ENCODE measurements at places on chromosomes 2 and 18.

- no peak for DNase-seq
These were observed 81.4 kb downstream of the MYCN start for GRCh38 chr2:16021611-16022363.

- no peak for DNase-seq
These were observed 329.3 kb downstream of the C1D start for GRCh38 chr2:67733517-67733916.

DNA sequence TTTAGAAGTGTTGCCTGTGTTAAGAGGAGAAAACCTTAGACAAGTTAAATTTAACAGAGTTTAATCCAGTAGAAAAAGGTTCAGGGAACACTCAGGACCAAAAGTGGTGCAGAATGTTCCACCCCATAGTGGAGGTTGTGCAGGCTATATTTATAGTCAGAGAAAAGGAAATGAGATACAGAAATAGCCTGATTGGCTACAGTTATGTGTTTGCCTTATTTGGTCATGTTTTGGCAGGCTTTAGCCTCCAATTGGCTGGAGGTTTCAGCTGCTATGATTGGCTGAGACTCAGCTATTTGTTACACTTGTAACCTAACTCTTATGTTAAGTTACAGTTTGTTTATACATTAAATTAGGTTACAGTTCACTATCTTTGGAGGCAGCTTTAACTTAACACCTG lies 4.2 kb downstream of the STAMBP start:
- no peak for DNase-seq

DNA sequence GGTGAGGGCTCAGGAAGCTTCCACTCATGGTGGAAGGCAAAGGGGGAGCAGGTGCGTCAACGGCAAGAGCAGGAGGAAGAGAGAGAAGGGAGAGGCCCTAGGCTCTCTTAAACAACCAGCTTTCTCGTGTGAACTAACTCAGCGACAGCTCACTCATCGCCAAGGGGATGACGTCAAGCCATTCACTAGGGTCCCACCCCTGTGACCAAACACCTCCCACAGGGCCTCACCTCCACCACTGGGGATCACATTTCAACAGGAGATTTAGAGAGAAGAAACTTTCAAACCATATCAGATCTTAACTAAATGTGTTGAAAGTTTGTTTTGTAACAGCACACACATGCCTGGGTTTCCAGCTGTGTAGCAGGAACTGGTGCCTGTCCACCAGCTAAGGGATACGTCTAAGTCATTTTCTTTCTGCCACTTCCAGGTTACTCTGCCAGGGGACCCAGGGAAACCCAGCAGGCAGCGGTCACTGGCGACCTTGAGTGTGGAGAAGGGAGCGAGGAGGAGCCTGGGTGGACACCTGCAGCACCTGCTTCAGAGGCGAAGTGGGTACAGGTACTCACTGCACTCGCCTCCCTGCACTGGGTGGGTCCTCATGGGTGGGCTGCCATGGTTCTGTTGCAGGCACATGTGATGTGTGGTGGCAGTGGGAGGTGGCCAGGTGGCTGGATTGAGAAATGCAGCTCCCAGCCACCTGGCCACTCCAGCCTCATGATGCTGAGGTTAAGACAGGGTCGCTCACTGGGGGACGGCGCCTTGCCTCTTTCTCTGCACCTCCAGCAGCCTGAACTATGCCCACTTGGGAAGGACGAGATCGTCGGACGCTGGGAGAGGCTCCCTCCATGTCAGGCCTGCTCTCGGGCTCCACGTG lies 8.4 kb upstream of the GPC1 start:
- DNase-seq = no peak

DNA sequence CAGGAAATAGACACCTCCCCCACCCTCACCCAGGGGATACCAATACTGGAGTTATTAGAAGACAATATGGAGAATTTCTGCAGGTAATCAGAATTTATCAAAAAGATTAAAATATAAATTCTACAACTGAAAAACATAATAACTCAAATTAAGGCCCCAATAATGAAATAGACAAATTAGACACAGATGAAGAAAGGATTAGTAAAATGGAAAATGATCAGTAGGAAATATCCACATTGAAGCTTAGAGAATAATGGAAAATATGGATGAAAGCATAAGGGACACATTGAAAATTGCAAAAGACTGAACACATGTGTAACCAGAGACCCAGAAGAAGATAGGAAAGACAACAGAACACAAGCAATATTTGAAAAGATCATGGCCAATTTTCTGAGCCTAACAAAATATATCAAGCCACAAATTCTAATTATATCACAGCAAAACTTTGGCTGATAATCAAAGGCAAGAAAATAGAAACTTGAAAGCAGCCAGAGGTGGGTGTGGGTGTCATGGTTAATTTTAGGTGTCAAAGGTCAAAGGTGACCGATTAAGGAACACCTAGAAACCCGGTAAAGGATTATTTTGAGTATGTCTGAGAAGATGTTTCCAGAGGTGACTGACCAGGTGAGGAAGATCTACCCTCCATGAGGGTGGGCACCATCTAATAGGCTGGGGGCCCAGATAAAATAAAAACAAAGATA lies 28.2 kb downstream of the BOK start:
- no peak for DNase-seq

- DNase-seq = peak; percentile 22
These were observed 4.0 kb downstream of the PTGR3 start for GRCh38 chr18:75204732-75205513.

- DNase-seq = no peak
These were observed 138.3 kb downstream of the ASB1 start for GRCh38 chr2:238565031-238565430.

DNA sequence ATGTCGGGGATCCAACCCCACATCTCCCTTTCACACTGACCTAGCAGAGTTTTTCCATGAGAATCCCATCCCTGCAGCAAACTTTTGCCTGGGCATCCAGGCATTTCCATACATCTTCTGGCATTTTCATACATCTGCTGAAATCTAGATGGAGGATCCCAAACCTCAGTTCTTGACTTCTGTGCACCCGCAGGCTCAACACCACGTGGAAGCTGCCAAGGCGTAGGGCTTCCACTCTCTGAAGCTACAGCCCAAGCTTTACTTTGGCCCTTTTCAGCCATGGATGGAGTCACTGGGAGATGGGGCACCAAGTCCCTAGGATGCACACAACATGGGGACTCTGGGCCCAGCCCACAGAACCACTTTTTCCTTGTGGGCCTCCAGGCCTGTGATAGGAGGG lies 32.2 kb upstream of the TEX51 start:
- no peak for DNase-seq

- DNase-seq = no peak
These were observed 163.6 kb upstream of the RBMS1 start for GRCh38 chr2:160657196-160657595.

DNA sequence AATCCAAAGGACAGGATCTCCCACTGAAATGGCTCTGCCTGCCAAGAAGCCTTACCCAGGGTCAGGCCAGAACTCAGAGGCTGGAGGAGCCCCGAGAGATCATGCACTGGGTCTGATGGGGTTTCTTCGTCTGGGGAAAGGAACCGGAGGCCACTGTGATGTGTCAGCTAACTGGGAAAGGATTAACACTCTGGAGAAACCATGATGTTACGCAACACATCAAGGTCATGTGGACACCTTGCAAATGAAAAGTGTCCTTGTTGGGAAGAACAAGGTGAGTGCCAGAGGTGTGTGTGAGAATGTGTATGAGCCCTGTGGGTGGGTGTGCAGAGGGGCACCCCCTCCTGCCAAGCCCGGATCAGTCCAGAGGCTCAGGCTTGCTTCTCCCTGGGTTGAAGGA lies 86.9 kb downstream of the CRACDL start:
- no peak for DNase-seq

DNA sequence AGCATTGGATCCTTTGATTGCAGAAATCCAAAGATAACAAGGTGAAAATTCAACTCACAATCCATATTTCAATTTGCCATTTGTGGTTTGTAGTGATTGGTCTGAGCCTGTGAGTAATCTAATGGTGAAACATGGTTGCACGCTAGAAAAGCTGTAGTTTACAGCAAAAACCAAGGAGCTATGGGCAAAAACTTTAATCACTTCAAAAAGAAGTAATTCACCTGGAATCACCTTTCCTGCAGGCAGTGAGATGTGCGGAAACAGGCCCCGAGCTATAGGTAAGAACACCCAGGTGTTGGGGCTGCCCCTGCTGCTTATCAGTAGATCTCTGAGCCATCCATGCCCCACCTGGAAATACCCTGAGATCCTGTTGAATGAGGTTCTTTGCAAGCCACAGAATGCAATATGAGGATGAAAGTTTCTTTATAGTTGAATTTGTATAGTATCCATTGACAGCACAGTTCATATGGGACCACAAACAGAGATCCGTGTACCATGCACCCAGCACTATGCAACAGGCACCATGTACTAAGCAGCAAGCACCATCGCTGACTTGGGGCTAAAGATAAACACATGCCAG lies 208.2 kb downstream of the SPP2 start:
- DNase-seq = no peak

- DNase-seq = no peak
These were observed 20.8 kb downstream of the SEH1L start for GRCh38 chr18:12968619-12969018.

- DNase-seq = peak; percentile 54
These were observed 50.6 kb downstream of the RAPH1 start for GRCh38 chr2:203484266-203485112.

- DNase-seq = peak; percentile 27
These were observed 343.8 kb downstream of the TXNL1 start for GRCh38 chr18:56294484-56295183.

DNA sequence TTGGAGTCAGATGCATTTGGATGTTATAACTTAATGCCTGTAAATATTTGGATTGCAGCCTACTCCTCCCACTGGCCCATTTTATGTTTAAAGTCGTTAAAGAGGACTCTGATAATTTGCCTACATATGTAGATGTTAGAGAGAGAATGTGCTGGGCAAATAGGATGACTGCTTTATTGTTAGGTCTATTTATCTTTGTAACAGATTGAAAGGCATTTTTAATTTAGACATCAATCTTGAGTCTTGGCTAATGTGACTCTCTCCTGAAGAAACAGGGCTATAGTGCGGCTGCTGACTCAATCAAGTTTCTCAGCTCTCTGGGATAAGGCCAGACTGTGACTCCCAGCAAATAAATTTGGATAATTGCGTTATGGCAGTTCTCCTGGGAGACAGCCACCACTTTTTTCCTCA lies 1101.4 kb downstream of the CBLN2 start:
- no peak for DNase-seq

DNA sequence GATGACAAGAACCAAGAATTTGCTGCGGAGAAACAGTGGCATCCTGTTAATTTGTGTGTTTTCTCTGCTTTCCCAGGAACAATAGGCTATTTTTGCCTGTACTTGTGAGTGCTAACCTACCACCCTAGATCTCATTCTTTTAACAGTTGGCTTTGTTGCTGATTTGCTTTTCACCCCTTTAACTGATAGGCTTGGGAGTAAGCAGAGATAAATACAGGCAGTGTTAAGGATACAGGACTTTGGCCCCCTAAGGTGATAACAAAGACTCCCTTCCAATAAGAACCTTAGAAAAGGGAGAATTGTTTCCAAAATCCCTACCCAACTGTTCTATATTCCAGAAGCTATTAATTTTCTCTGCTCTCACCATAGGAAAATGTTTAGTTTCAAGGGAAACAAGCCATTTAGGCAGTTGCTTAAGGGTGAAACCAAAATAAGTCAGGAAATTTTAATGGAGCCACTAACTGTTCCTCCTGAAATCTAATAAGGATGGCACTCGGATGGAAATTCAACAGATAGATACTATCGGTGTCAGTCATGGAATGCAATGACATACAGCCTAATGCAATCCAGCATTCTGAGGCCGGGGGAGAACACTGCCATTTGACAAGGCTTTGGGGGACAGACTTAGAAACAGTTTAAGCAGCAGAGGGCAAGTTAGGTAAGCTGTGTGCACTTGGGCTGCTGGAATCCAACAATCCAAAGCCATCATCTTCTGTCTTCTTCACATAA lies 238.8 kb downstream of the RNF152 start:
- DNase-seq = no peak

- peak; percentile 91 for DNase-seq
These were observed 59.8 kb upstream of the IL1R1 start for GRCh38 chr2:102082571-102083392.

DNA sequence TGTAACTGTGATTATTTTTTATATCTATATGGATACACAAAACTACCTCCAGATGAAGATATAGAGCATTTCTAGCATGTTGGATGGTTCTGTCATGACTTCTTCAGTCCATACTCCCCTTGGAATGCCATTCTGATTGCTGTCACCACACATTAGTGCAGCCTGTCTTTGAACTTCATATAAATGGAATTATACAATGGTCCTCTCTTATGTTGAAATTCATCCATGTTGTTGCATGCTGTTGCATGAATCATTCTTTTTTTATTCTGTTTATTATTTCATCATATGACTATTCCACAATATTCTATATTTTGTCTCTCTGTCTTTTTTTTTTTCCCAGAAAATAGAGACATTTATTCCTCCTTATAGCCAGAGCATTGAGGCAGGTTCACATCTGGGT lies 74.1 kb downstream of the OSBPL6 start:
- DNase-seq = no peak

DNA sequence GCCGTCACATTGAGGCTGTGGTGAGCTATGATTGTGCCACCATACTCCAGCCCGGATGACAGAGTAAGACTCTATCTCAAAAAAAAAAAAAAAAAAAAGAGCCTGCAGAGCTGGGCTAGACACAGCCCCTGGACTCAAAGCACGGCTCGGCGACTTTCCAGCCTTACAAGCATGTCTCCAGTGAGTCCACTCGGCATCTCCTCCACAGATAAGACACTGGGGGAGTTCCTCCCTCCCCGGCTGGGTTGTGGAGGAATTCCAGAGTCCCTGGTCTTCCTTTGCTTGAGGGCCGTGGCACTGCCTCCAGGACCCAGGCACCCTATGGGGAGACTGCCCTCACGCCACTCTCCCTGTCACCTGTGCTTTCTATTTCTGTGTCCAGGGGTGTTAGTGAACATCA lies 30.9 kb upstream of the RPL31 start:
- no peak for DNase-seq

DNA sequence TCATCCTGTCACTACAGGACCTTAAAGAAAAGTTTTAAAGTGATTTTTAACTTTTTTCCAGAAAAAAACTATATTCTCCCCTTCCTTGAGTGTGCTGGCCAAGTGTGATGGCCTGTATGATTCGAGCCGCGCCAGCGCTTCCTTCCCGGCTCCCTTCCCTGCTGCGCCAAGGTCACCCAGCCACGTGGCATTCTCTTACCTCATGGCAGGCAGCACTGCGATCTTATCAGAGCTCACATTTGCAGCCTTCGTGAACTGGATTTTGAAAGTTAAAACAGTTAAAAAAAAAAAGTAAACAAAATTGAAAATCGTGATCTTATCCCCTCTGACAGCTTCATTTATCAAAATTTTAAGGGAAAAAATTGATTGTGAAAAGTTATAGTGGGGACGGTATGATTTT lies 279.8 kb downstream of the PTGR3 start:
- no peak for DNase-seq

DNA sequence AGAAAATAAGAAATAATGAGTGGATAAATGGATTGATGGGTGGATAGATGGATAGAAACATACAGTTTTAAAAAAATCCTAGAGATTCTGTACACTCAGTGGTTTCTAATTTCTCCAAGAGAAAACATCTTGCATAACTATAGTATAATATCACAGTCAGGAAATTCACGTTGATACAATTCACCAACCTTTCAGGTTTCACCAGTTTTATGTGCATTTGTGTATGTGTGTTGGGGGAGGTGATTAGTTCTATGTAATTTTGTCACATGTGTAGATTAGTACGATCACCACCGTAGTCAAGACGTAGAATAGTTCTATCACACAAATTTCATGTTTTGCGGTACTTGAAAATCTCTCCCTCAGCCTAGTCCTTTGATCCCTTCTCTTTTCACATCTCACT lies 288.2 kb upstream of the LRATD1 start:
- DNase-seq = no peak
